A549 treated with Hydrocortisone at 1 μM for 4 hours (cell line): ENCODE measurements at places on chromosomes 6 and 20. TPM values are rescaled to one million over a fixed set of nuclear protein-coding genes. Genes with fewer than 3 reads are reported as not detected.

The CNBD2 gene
- 6.1 to 7.0 TPM (median 6.3 TPM) in 5 replicates for total RNA-seq

The GPSM3 gene
- total RNA-seq = 0.23 to 0.47 TPM (median 0.45 TPM) in 5 replicates

The FAM110A gene
- total RNA-seq = 7.1 to 11.6 TPM (median 9.8 TPM) in 5 replicates

The SAMD10 gene
- not detected in 5 replicates for total RNA-seq

The NUDT3 gene
- 5.6 to 8.8 TPM (median 6.1 TPM) in 5 replicates for total RNA-seq

The MYL9 gene
- 14.8 to 28.3 TPM (median 18.9 TPM) in 5 replicates for total RNA-seq

The PTCRA gene
- not detected in 5 replicates for total RNA-seq

The DSTN gene
- 655 to 867 TPM (median 692 TPM) in 5 replicates for total RNA-seq

The ERVFRD-1 gene
- not detected in 5 replicates for total RNA-seq

The WFDC2 gene
- total RNA-seq = 0.35 TPM in 1 of 5 replicates, not detected in the others

The PTGIS gene
- 0.02 to 0.07 TPM (median 0.05 TPM) in 3 of 5 replicates, not detected in the others for total RNA-seq

The C6orf163 gene
- 0.07 to 0.28 TPM (median 0.14 TPM) in 5 replicates for total RNA-seq

The CCN5 gene
- total RNA-seq = 26.1 to 39.6 TPM (median 26.8 TPM) in 5 replicates

The MCM8 gene
- total RNA-seq = 19.8 to 28.8 TPM (median 23.8 TPM) in 5 replicates

The COL19A1 gene
- total RNA-seq = not detected in 5 replicates

The CDH22 gene
- 0.02 to 0.05 TPM (median 0.03 TPM) in 4 of 5 replicates, not detected in the other for total RNA-seq

The PI3 gene
- 2.3 to 5.0 TPM (median 2.9 TPM) in 5 replicates for total RNA-seq

The BNIP5 gene
- 0.02 to 0.05 TPM (median 0.03 TPM) in 4 of 5 replicates, not detected in the other for total RNA-seq

The ETV7 gene
- total RNA-seq = 0.09 to 0.24 TPM (median 0.15 TPM) in 3 of 5 replicates, not detected in the others

The PLN gene
- not detected in 5 replicates for total RNA-seq

The DYNLT2 gene
- 0.46 to 0.69 TPM (median 0.61 TPM) in 5 replicates for total RNA-seq

The PAK5 gene
- total RNA-seq = not detected in 5 replicates

The HTR1E gene
- not detected in 5 replicates for total RNA-seq

The KLC4 gene
- 6.3 to 8.2 TPM (median 6.7 TPM) in 5 replicates for total RNA-seq

The NFATC2 gene
- total RNA-seq = 6.7 to 8.6 TPM (median 8.2 TPM) in 5 replicates

The SLC4A11 gene
- 9.2 to 15.1 TPM (median 13.6 TPM) in 5 replicates for total RNA-seq

The OTOR gene
- total RNA-seq = not detected in 5 replicates

The MYLK2 gene
- total RNA-seq = 0.52 to 0.66 TPM (median 0.58 TPM) in 5 replicates

The MATN4 gene
- 0.06 to 0.16 TPM (median 0.08 TPM) in 5 replicates for total RNA-seq

The WFDC12 gene
- total RNA-seq = not detected in 5 replicates

The TMEM151B gene
- total RNA-seq = 0.03 to 0.15 TPM (median 0.07 TPM) in 5 replicates

The CTAGE9 gene
- not detected in 5 replicates for total RNA-seq

The SOX18 gene
- total RNA-seq = 1.3 to 2.7 TPM (median 2.3 TPM) in 5 replicates

The C6orf58 gene
- total RNA-seq = 0.12 to 0.18 TPM (median 0.18 TPM) in 3 of 5 replicates, not detected in the others

The LAMA5 gene
- 313 to 453 TPM (median 400 TPM) in 5 replicates for total RNA-seq

The SLC26A8 gene
- total RNA-seq = 0.10 TPM in 1 of 5 replicates, not detected in the others

The HLA-DRB5 gene
- not detected in 5 replicates for total RNA-seq

The OLIG3 gene
- not detected in 5 replicates for total RNA-seq

The CCDC170 gene
- total RNA-seq = 0.03 to 0.12 TPM (median 0.08 TPM) in 4 of 5 replicates, not detected in the other

The SIRPB2 gene
- total RNA-seq = not detected in 5 replicates

The PAX1 gene
- not detected in 5 replicates for total RNA-seq
